Foreskin melanocyte (primary cell): ENCODE measurements at places on chromosomes 4 and X.
A peak's percentile ranks its signal among the peaks of the same experiment; 100 is the strongest.

GRCh38 chr4:30753316-30753715, 33.1 kb downstream of the PCDH7 start:
- DNase-seq = no peak

GRCh38 chrX:43557792-43558191, 98.3 kb upstream of the MAOA start:
- peak; percentile 24 for DNase-seq

DNA sequence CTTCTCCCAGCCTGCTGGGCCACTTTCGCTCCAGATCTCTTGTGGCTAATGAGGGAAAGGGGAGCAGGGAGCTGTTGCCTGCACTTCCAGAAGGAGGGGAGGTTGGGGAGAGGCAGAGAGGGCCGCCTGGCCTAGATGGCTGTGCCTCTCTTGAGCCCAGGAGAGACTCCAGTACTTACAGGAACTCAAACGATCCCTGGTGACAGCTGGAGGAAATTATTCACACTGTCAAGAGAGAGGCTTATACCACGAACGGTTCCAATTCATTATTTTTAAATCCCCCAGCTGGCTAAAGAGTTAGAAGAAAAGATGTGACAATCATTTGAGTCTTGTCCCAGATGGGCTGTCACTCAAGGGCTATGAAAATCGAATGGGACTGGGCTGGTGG, 96.1 kb downstream of the PHKA2 start:
- no peak for DNase-seq

GRCh38 chr4:44914223-44914622, 187.9 kb upstream of the GNPDA2 start:
- no peak for DNase-seq

DNA sequence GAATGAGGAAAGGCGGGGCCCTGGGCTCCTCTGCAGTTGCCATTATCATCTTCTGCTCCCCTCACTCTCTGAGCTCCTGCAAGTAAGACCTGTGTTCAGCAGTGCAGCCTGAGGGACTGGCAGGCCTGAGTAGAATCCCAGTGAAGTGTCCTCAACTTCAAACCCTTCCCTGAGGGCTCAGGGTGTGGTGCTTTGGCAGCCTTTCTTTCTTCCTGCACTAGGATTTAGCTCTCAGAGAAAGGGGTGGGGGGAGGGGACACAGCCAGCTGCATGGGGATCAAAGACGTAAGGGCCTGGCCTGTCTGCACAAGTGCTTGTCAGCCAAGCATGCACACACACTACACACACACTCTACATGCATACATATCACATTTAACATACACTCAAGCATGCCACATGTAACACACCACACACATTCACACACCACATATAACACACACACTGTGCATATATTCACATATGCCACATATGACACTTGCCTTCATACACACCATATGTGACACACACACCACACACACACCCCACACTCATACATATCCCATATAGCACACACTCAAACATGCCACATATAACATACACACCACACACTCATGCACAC, 223.4 kb upstream of the RPL34 start:
- DNase-seq = peak; percentile 11

GRCh38 chr4:55398966-55399365, 3.2 kb downstream of the TMEM165 start:
- DNase-seq = no peak

- no peak for DNase-seq
These were observed 34.2 kb downstream of the CEP135 start for GRCh38 chr4:55982976-55983375.

DNA sequence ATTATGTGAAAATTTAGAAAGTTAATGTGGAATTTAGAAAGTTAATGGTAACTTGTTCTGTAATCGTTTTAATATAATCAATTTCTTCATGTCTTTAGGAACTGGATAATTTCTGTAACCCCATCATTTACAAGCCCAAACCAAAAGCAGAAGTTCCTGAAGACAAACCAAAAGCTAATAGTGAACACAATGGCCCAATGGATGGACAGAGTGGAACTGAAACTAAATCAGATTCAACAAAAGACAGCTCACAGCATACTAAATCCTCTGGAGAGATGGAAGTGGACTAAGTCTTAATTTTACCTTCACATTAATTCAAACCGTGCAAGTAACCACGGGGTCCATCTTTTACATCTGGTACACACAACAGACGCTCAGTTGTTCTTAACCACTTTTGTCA, 48.1 kb upstream of the PLK4 start:
- DNase-seq = no peak

DNA sequence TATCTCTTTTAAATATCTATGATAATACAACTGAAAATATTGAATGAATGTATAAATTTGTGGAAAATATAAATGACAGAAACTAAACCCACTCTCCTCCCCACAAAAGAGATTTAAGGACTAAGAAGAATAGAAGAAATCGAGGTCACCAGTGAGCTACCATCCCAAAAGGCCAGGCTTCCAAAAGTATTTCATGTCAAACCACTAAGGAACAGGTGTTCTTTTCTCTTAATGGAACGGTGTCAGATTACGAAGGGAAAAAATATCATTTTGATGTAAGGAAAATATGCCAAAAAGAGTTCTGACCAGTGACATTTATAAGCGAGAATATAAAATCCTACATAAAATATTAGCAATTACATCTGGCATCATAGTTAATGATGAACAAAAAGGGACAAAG, 13.6 kb upstream of the TCEAL4 start:
- no peak for DNase-seq

GRCh38 chr4:142202404-142203332, 566.3 kb downstream of the IL15 start:
- DNase-seq = no peak

DNA sequence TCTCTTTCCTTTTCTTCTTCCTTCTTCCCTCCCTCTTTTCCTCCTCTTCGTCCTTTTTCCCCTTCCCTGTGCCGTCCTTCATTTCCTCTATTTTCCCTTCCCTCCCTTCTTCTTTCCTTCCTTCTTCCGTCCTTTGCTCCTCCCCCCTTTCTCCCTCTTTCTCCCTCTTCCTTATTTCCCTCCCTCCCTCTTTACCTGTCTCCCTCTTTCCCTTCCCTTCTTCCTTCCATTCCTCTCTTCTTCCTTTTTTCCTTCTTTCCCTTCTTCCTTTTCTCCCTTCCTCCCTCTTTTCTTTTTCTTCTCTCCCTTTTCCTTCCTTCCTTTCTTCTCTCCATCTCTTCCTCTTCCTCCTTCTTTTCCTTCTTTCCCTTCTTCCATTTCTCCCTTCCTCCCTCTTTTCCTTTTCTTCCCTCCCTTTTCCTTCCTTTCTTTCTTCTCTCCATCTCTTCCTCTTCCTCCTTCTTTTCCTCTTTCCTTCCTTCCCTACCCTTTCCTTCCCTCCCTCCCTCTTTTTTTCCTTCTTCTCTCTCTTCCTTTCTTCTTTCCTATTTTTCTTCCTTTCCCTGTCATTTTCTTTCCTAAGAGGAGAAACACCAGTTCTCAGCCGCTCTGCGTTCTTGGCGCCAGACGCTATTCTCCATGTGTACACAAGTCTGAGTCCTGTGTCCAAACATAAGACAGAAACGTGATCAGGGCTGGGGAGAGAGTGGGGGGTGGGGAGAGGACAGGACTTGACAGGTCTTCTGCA, 597.1 kb downstream of the MID1IP1 start:
- DNase-seq = no peak

GRCh38 chrX:99033226-99033901, 1376.7 kb downstream of the PCDH19 start:
- DNase-seq = no peak

GRCh38 chr4:41880840-41881831, 54.1 kb upstream of the TMEM33 start:
- DNase-seq = no peak

DNA sequence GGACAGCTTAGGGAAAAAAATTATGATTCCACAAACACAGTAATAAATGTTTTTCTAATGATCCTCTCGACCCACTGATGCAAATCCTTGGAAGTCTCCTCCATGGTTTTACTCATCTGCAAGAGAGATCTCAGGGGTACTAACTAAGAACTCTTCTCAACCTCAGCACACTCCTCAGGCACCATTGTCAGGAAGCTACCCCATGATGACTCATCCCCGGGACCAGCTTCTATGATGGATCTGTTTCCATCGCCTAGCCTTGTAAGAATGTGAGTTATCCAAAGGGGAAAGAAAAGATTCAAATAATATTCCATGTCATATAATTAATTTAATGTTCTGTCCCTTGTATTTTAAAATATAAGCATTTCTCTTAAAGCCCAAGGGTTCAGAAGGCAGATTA, 816.1 kb upstream of the IGFBP7 start:
- no peak for DNase-seq

GRCh38 chr4:156501962-156502361, 469.6 kb downstream of the PDGFC start:
- DNase-seq = no peak

DNA sequence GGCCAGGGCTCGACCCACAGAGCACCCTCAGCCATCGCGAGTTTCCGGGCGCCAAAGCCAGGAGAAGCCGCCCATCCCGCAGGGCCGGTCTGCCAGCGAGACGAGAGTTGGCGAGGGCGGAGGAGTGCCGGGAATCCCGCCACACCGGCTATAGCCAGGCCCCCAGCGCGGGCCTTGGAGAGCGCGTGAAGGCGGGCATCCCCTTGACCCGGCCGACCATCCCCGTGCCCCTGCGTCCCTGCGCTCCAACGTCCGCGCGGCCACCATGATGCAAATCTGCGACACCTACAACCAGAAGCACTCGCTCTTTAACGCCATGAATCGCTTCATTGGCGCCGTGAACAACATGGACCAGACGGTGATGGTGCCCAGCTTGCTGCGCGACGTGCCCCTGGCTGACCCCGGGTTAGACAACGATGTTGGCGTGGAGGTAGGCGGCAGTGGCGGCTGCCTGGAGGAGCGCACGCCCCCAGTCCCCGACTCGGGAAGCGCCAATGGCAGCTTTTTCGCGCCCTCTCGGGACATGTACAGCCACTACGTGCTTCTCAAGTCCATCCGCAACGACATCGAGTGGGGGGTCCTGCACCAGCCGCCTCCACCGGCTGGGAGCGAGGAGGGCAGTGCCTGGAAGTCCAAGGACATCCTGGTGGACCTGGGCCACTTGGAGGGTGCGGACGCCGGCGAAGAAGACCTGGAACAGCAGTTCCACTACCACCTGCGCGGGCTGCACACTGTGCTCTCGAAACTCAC, 3.6 kb downstream of the MID1IP1 start:
- DNase-seq = no peak

DNA sequence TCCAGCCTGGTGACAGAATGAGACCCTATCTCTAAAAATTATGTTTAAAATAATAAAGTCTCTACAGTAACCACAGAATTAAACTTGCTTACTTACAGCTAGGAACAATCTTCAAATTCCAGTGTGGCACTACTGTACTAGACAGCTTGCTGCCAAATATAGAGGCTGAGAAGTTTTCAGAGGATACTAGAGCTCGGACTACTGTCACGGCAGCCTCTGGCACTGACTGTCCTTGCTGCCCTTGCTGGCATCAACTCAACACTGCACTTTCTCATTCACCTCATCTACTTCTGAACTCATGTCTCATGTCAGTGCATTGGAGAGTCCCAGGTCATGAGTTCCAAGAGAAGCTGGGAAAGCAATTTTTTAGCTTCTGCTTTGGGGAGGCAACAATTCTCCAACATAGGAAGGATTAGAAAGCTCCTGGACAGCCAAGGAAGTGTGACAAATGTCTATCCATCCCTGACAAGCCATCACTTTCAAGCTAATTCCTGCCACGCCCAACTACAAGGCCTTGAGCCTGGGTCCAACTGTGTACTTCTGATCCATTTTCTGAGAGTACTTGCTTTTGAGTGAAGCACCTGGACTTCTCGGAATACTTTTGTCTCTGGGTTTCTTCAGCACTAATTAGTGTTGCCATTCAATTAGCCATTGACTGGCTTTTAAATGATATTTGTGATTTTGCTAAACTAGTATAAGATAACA, 98.6 kb upstream of the NR3C2 start:
- DNase-seq = no peak

DNA sequence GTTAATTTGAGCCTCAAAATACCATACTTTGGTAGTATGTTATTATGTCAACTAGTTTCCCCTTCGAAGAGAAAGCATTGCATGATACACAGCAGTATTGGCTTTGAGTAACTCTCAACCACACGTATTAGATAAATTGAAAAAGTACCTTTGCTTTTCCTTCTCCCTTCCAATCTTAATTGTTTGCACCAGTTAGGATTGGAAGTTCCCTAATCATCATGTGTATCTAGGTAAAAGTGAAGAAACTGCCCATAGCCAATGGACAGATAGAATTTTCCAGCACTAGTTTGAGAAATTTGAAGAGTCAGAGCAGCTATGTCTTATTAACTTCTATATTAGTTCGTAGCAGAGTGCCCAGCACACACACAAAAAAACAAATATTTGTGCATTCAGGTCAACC, 241.3 kb downstream of the COX7B2 start:
- no peak for DNase-seq

- no peak for DNase-seq
These were observed 1248.1 kb downstream of the RAPGEF2 start for GRCh38 chr4:160350944-160351343.

GRCh38 chr4:48698029-48698971, 81.8 kb downstream of the FRYL start:
- DNase-seq = peak; percentile 96

DNA sequence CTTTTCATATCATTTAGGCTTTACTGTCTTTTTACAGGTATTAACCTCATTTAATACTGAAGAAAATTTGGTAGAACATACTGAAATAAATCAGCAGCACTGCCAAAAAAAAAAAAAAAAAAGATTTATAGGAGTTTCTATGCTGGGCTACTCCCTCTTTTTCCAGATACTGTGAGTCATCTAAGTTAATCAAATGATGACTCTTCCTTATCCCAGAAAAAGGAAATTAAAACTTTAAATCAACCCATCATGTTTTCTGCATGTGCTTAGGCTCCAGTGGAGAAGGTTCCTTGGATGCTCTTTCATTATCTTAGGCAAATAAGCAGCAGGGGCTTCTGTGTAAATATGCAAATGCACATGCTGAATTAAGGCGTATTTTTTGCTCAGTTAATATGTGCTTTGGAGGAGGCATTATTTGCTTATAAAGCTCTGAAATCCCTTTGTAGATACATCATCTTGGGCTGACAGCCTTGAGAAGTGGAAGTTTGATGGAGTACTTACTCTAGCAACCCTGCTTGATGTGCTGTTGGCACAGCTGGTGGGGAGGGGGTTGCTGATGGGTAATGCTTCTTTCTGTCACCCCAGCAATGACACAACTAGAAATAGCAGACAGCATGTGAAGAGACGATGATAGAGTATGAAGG, 136.1 kb downstream of the C4orf33 start:
- no peak for DNase-seq
